MCF 10A (cell line): ENCODE measurements at places on chromosomes 12 and 14. TPM values are rescaled to one million over a fixed set of nuclear protein-coding genes. Genes with fewer than 3 reads are reported as not detected.

Gene SPATS2
- 21.0 and 26.0 TPM in 2 replicates for total RNA-seq

Gene ANHX
- total RNA-seq, result not detected in 2 replicates

Gene HOXC4
- total RNA-seq, result 1.7 and 1.8 TPM in 2 replicates

Gene POU6F1
- total RNA-seq, result 3.0 and 3.8 TPM in 2 replicates

Gene ACVRL1
- not detected in 2 replicates for total RNA-seq

Gene TAS2R9
- not detected in 2 replicates for total RNA-seq
